CD14-positive monocyte (primary cell): ENCODE measurements at places on chromosomes 4 and X. TPM values are rescaled to one million over a fixed set of nuclear protein-coding genes. Genes with fewer than 3 reads are reported as not detected.

Gene DAPP1
- 125 TPM for polyA plus RNA-seq

Gene SLC49A3
- polyA plus RNA-seq = 9.5 TPM

Gene MED12
- polyA plus RNA-seq = 2.4 TPM

Gene CPLX1
- not detected for polyA plus RNA-seq

Gene JADE3
- 0.03 TPM for polyA plus RNA-seq

DNA sequence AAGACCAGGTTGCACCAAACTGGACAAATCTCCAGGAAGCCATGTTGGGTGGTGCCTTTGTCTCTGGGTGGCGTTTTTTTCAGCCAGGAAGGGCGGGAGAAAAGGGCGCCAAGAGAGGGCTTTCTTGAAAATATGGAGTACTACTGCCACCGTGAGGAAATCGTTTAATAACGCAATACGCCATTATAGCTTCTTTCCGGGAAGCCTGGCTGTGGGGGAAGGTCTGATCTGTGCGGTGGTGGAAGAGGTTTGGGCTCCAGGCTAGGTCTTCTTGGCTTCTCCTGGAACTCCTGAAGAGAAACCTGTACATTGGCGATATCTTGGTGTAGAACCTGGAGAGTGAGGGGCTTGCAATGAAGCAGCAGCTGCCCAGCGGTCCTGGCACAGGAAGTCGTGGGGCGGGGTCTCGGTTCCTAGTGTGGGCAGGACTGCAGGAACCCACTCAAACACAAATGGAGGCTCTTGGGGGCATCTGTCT, 202.7 kb downstream of the OR13H1 start:
- no peak for DNase-seq
- peak overlapping the region; percentile 80 for H3K27ac ChIP-seq
- H3K27me3 ChIP-seq = no peaks in the 10 kb centered on the region
- H3K4me1 ChIP-seq = no peaks in the 10 kb centered on the region
- H3K36me3 ChIP-seq = no peaks in the 10 kb centered on the region

DNA sequence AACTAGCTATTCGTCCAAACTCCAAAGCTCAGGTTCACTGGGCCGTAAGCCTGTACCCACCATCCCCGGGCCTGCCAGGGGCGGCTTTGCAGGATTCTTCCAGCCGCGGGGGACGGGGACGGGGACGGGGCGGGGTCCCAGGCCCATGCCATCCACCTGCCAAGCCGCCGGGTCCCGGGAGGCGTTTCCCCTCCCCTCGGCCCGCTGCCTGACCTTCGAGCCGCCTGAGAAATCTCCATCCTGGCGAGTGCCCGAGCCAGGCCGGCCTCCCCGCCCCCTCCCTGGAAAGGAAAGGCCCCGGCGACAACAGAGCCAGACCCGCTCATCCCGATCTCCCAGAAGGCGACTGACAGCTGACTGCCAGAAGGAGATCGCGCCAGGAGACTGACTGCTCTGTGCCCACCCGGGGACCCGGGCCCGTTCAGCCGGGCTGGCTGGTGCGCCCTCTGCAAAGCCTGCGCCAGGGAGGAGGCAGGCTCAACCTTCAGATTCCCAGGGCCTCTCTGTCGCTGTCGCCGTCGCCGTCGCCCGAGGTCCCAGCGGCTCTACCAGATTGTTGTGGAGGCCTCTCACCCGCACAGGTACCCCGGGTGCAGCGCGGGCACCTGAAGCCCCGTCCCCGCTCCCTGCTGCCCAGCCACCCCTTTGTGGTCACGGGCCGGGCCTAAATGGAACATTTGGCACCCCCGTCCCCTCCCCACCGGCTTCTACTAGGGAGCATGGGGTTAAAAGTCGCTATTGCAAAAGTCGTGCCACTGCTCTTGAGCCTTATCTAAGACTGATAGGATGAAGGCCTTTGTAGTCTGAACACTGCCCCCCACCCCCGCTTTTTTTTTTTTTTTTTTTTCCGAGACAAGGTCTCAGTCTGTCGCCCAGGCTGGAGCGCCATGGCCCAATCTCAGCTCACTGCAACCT, at the start of gene RGN:
Gene RGN (plus strand): TSS at position 315 of the 915 bp plus-strand sequence. CDS start 2,702 bp downstream, outside the sequence.
- H3K27me3 ChIP-seq = no peaks in the 10 kb centered on the region
- H3K36me3 ChIP-seq = no peaks in the 10 kb centered on the region
- H3K4me1 ChIP-seq = no peaks in the 10 kb centered on the region
- no peak for DNase-seq

- H3K36me3 ChIP-seq = no peaks in the 10 kb centered on the region
- no peak overlapping the region for H3K27ac ChIP-seq
- H3K4me3 ChIP-seq = no peak overlapping the region
- peaks cover 17% of the 10 kb centered on the region for H3K4me1 ChIP-seq
- no peaks in the 10 kb centered on the region for H3K27me3 ChIP-seq
Measured at GRCh38 chr4:184283659-184284335, 66.1 kb upstream of the ENPP6 start.

DNA sequence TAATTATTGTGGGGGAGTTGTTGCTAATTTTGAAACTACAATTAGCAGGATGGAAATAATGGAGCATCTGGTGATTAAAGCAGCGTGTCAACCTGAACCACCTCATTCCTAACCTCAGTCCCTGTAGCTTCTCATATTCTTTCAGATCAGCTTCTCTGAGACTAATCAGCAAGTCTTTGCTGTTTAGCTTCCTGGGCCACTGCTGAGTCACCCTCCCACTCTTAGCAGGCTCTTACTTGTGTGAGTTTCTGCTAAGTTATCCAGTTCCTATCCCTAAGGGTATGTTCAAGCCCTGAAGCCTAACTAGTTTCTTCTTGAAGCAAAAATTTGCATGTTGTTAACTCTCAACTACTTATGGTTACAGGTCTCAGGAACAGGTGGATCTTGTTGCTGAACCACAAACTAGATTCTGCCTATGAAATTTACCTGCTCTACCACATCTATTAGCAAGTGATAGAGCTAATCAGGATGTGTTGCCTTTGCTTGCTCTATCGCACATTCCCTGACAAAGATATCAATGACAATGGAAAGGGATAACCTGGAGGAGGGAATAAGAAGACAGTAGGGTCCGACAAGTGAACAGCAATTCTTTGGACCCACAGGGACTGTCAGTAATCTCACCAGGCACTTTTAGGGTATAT, 134.2 kb downstream of the EIF4E start:
- no peaks in the 10 kb centered on the region for H3K4me1 ChIP-seq
- no peak overlapping the region for H3K27ac ChIP-seq
- H3K36me3 ChIP-seq = no peaks in the 10 kb centered on the region
- H3K27me3 ChIP-seq = no peaks in the 10 kb centered on the region
- no peak overlapping the region for H3K4me3 ChIP-seq

- H3K36me3 ChIP-seq = no peaks in the 10 kb centered on the region
- no peaks in the 10 kb centered on the region for H3K27me3 ChIP-seq
- H3K4me1 ChIP-seq = peaks cover 3% of the 10 kb centered on the region
- no peak overlapping the region for H3K27ac ChIP-seq
- H3K4me3 ChIP-seq = no peak overlapping the region
- DNase-seq = no peak
Measured at GRCh38 chr4:82780752-82781231, 17.8 kb downstream of the SCD5 start.

DNA sequence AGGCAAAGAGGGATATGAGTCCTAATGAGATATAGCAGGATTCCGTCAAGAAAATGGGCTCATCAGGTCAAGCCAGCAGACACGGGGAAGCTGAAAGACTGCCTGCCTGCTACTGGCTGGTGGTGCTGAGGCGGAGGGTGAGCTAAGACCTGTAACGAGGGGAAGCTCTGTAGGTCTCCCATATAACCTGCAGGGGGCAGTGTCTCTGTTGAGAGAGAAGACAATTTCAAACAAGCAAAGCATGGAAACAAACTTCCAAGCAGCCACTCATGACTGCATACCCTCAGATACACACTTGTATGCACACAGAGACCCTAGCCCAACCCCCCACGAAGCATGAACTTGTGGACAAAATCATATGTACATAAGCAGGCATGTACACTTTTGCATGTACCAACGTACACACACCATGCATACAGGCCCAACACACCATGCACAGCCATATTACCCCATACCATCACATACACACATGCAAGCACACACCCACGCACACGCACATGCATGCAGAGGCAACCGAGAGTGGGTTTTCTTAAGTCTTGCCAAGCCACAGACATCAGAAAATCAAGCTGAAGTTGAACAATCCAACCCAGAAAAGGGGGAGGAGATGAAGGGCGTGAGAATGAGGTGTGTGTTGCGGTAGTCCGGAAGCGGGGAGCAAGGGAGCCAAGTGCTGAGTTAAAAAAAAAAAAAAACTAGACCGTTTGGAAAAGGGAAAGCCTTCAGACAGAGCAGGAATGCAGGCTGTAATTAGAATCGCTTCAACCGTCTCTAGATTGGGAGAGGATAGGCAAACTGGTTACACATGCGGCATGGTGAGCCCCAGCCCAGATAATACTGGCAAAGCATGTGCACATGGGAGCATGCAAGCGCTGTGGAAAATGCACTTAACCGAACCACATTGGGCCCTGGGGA, 71.0 kb downstream of the PJA1 start:
- H3K27ac ChIP-seq = no peak overlapping the region
- no peak overlapping the region for H3K4me3 ChIP-seq
- no peaks in the 10 kb centered on the region for H3K4me1 ChIP-seq
- peak; percentile 13 for DNase-seq
- no peaks in the 10 kb centered on the region for H3K36me3 ChIP-seq

DNA sequence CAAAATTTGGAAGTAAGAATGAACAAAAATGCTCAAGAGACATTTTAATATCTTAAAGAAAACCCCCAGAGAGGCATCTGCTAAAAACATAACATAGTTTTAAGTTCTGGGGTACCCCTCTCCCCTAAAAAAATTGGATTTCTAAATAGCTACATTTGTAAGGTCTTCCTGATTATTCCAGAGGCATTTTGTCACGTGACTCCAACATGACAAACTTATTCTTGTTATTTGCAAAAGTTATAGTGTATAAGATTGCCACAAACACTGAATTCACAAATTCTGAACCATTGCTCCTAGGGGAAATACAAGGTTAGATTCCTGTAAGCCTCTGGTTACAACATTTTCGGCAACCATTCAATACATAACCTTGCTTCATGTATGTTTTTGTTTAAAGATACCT, 73.4 kb downstream of the COL25A1 start:
- no peaks in the 10 kb centered on the region for H3K36me3 ChIP-seq
- no peak overlapping the region for H3K4me3 ChIP-seq
- no peaks in the 10 kb centered on the region for H3K4me1 ChIP-seq
- DNase-seq = no peak

- no peak overlapping the region for H3K4me3 ChIP-seq
- DNase-seq = no peak
- no peak overlapping the region for H3K27ac ChIP-seq
- no peaks in the 10 kb centered on the region for H3K36me3 ChIP-seq
- peaks cover 6% of the 10 kb centered on the region for H3K4me1 ChIP-seq
Measured at GRCh38 chr4:150389896-150390530, 191.9 kb upstream of the MAB21L2 start.

DNA sequence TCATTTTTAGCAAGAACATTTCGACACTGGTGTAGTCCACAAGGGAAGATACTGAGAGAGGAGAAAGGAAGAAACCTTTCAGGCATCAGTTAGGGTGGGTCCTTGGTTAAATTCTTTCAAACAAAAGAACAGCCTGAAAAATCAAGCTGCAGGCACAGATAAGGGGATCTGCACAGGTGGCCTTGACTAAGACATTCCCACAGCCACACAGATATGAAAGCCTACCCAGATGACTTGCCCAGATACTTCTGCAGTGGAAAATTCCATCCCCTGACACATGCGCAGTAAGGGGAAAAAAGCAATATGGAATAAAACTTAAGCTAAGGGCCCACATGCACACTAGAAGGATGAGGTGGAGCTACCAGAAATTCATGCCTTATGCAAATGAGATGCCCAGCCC, 8.9 kb upstream of the TMEM165 start:
- H3K36me3 ChIP-seq = no peaks in the 10 kb centered on the region
- no peak for DNase-seq
- no peak overlapping the region for H3K4me3 ChIP-seq

GRCh38 chr4:54696649-54697048, 38.9 kb downstream of the KIT start:
- no peak for DNase-seq
- no peak overlapping the region for H3K27ac ChIP-seq
- no peak overlapping the region for H3K4me3 ChIP-seq
- H3K4me1 ChIP-seq = no peaks in the 10 kb centered on the region

GRCh38 chr4:139919004-139919403, 235.0 kb downstream of the MAML3 start:
- H3K4me1 ChIP-seq = no peaks in the 10 kb centered on the region
- no peak overlapping the region for H3K27ac ChIP-seq
- no peak overlapping the region for H3K4me3 ChIP-seq
- no peak for DNase-seq
- H3K36me3 ChIP-seq = no peaks in the 10 kb centered on the region

DNA sequence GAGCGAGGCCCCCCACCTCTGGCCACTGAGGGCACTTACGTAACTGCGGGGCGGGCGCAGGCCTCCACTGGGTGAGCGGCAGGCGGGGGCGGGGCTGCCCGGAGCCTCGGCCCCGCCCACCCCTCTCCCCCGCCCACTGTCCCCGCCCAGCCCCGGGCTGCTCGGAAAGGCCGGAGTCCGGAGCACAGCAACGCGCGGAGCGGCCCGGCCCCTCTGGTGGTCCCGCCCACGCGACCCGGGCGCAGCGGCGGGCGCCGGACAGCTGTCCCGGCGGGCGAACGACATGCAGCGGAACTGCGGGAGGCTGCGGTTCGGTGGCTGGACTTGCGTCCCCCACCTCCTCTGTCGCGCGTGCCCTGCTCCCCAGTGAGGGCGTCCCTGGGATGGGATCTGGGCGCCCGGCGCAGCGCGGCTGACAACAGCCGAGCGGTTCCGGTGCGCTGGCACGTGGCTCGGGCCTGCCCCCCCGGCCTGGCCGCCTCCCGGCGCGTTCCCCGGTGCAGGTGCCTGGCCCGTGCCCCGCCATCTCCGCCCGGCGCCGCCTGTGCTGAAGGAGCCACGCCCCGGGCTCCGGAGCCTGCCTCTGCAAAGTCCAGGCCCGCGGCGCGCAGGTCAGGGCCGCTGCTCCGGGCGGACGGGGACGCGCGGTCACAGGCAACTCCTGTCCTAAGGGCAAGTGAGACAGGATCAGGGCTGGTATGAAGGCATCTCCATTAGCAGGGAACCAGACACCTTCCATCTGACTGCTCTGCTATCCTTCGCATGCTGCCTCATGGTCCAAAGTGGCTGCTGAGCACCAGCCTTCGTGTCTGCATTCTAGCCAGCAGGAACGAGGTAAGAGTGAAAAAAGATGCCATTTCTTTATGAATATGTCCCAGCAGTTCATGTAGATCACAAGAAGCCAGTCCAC, 21.8 kb upstream of the JAKMIP1 start:
- H3K4me1 ChIP-seq = no peaks in the 10 kb centered on the region
- no peak overlapping the region for H3K27ac ChIP-seq
- H3K4me3 ChIP-seq = no peak overlapping the region
- peaks cover 33% of the 10 kb centered on the region for H3K27me3 ChIP-seq

DNA sequence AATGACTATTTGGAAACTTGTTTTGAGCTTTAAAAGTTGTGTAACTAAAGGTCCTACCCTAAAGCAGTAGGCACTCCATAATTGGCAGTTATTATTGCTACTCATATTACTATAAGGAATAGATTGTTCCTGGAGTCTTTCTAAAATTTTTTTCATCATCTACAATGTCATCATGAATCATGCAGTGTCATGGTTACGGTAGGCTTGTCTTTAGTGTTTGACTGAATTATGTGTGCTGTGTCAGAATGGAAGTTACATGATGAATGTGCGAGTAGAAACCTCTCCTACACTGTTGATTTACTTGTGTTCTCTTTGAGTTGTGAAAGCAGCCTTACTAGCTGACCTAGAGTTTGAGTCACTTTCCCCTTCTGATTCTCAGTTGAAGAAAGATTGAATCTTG, 1099.9 kb downstream of the RAPGEF2 start:
- H3K36me3 ChIP-seq = no peaks in the 10 kb centered on the region
- H3K4me1 ChIP-seq = no peaks in the 10 kb centered on the region
- no peak overlapping the region for H3K27ac ChIP-seq
- no peaks in the 10 kb centered on the region for H3K27me3 ChIP-seq
- H3K4me3 ChIP-seq = no peak overlapping the region
